ENCODE measurements at places on chromosomes 6 and 20.

DNA sequence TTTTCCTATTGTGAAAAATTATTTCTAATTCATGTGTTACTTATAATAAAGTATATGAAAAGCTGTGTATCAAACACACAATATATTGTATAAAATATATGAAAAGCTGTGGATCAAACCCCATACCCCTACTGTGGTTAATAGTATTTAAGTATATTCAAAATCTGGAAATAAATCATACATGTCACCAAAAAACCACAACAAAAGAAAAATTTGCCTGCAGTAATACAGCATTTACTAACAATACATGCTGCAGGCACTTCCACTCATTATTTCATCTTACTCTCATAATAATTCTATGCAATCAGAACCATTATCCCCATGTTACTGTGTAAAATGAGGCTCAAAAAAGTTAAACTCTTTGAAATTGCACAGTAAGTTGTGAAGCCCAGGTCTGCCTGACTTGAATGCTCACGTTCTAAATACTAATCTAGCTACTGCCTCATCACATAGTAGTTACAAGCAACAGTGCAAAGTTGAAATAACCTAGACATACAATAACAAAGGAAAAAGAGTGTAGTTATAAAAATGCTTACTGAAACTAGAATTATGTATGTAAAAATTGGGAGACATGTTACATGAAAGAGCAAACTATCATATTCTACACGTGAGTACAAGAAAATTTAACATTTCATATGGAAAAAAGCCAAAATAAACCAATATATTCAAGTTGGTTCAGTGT, 61.7 kb downstream of the FAM217A start:
- DNase-seq = no peak

DNA sequence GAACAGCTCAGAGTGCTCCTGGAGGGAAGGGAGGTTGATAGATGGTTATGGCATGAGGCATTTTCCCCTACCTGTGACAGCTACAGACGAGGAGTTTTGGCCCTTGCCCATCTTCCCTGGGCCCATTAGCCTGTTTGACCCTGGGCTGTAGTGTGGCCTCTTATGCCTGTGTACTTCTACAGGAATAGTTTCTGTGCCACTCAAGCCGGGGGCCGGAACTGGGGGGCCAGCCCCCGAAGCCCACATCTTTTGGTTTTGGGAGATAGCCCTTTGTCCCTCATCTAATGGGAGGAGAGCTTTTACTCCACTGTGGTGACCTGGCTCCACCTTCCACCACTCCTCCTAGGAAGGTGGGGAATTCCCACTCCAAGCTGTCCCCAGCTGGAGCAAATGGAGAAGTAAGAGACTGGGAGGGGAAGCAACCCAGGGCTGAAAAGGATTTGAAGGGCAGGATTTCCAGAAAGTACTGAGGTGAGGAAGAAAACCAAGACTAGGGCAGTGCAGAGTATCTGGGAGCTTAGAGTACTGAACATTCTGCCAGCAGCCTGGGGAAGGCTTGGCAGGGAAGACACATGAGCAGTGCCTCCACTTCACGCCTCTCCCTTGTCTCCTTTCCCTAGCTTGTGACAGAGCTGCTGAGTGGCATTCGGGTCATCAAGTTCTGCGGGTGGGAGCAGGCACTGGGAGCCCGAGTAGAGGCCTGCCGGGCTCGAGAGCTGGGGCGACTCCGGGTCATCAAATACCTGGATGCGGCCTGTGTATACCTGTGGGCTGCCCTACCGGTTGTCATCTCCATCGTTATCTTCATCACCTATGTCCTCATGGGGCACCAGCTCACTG, 6.9 kb downstream of the ABCC10 start:
- DNase-seq = no peak

- DNase-seq = no peak
Measured at GRCh38 chr6:26045065-26045927, 41.9 kb upstream of the HFE start.

- no peak for DNase-seq
Measured at GRCh38 chr6:110287462-110288341, 70.4 kb downstream of the METTL24 start.

DNA sequence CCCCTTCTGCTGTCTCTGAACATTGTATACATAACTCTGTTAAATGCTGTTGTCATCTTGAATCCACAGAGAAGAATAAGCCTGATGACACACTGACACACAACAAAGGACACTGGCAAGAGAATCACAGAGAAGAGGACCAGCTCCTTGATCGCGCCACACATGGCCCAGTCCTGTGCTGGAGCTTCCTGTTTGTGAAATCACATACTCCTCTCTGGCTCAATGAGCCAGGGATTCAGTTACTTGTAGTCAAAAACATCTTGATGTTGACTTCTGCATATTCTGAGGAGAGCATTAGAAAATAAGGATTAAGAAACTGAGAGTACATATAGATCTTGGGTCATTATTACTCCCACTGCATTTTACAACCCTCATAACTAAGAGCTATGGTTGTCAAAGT, 100.1 kb downstream of the EPB41L2 start:
- DNase-seq = no peak
